Activated T-cell treated with anti-CD3 and anti-CD28 coated beads for 1 hour (primary cell): ENCODE measurements at places on chromosomes 6 and 20.

DNA sequence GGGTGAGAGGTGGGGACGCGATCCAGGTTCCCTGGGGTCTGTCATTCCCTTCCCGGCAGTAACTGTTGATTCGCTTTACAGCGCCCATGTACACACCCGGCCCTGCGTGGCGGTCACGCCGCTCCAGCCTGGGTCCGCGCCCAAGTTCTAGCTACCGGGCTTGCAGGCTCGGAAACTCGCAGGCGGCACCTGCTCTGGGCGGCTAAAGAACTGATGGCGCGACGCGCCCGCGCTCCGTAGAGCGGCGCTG lies 1.4 kb upstream of the POU3F2 start:
- no peak for DNase-seq

- no peak for DNase-seq
These were observed 108.8 kb downstream of the TIAM2 start for GRCh38 chr6:155103816-155104366.

- no peak for DNase-seq
These were observed 222.4 kb downstream of the TTLL2 start for GRCh38 chr6:167547328-167547692.

- no peak for DNase-seq
These were observed 4.5 kb downstream of the NCOA6 start for GRCh38 chr20:34820805-34821578.

DNA sequence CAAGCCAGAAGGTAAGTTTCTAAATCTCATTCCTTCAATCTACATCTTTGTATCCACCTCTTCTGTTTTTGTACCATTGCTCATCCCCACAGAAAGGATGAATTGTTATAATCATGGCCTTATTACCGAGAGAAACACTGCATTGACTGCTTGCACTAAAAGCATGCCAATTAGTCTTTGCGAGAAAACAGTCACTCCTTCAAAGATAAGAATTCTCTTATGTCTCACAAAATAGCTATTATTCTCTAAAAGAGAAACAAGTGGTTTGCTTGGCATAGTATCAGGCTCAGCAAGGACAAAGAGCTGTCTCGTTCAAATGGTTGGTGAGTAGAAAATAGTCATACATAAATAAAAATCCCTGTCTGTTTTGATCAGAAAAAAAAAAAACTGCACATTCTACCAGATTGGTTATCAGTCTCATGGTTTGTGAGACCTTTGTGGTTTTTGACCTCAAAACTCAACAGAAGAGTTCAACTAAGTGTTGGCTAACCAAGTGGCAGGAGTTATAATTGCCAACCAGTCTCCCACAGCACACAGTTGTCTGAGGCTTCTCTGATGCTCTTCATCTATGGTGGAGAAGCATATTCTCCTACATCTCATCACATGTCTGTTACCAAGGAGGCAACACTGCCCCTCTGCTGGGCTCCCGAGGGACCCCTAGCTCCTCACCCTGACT lies 35.1 kb upstream of the ARMH2 start:
- no peak for DNase-seq

DNA sequence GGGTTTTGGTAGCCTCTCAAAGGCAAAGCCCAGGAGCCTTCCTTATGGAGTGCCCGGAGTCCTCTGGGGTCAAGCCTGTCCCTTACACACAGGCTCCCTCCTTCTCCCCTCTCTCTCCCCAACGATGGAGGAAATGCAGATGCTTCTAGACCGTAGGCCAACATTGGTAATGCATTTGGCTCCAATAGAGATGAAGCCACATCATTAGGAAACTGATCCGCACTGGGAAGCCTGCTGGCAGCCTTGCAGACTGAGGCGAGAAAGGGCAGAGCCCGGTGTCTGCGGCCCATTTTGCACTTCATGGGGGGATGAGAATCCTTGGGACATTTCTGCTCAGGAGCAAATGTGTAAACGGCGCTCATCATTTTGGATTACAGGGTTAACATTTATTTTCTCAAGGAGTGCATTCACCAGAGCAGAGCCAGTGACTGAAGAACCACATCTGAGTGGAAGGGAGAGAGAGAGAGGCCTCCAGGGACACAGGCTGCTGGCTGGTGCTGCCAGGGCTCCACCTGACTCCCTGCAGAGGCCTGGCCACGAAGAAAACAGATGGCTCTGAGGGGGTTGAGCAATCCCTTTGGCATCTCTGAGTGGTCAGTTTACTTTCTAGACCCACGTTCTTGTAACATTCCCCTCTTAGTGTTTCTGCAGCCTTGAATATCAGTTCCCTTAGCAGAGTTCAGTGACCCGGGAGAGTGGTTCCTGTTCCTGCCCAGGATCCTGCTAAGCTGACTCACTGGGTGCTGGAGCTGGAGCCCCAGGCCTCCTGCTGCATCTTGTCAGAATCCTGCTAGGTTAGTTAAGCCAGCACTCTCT lies 4.4 kb upstream of the CST3 start:
- no peak for DNase-seq

- DNase-seq: no peak
These were observed 218.4 kb downstream of the MAFB start for GRCh38 chr20:40470445-40471260.
